T-helper 22 cell (primary cell): ENCODE measurements at places on chromosomes 3 and 15.

GRCh38 chr3:157127831-157128767 is 31.8 kb downstream of the CCNL1 start:
- DNase-seq: peak; percentile 75

GRCh38 chr15:100783760-100784492 is 95.7 kb upstream of the ALDH1A3 start:
- no peak for DNase-seq

- DNase-seq: no peak
Observed at GRCh38 chr15:57544848-57545480, 46.7 kb upstream of the MYZAP start.

GRCh38 chr3:45026038-45026437 is at the start of gene CLEC3B:
CLEC3B (plus strand) TSS chr3:45026303; CDS start chr3:45026363, 60 bp downstream.
- DNase-seq: no peak

DNA sequence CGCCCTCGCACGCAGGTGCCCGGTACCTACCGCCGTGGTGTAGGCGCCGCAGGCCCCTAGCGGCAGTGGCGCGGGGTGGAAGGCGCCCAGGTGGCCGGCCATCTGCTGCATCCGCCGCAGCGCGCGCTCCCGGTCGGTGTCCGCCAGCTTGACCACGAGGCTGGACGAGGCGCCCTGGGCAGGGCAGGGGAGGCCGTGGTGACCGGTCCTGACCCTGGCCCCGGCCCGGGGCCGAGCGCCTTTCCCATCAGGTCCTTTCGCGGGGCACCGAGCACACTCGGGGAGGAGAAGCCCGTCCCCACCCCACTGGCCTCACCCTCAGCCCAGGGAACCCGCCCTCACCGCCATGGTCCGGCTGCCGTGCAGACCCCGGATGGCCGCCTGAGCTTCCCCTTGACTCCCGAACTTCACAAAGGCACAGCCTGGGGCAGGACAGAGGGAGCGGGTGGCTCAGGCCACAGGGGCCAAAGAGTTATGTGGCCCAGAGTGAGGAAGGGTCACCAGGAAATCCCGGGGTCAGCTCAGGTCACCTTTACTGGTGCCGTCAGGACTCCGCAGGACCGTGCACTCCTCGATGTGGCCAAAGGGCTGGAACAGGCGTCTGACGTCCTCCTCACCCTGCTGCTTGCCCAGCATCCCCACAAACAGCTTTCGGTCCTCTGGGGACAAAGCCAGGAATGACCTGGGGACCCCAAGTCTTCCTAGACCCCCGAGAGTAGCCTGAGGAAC is 17.4 kb upstream of the PARP6 start:
- no peak for DNase-seq

- peak; percentile 0 for DNase-seq
Observed at GRCh38 chr3:150925751-150926201, 20.5 kb upstream of the MINDY4B start.

GRCh38 chr3:147509448-147509847 is 100.3 kb downstream of the ZIC1 start:
- DNase-seq: no peak
